AG10803 (cell line): ENCODE measurements at places on chromosomes 12 and 14.
A peak's percentile ranks its signal among the peaks of the same experiment; 100 is the strongest.

DNA sequence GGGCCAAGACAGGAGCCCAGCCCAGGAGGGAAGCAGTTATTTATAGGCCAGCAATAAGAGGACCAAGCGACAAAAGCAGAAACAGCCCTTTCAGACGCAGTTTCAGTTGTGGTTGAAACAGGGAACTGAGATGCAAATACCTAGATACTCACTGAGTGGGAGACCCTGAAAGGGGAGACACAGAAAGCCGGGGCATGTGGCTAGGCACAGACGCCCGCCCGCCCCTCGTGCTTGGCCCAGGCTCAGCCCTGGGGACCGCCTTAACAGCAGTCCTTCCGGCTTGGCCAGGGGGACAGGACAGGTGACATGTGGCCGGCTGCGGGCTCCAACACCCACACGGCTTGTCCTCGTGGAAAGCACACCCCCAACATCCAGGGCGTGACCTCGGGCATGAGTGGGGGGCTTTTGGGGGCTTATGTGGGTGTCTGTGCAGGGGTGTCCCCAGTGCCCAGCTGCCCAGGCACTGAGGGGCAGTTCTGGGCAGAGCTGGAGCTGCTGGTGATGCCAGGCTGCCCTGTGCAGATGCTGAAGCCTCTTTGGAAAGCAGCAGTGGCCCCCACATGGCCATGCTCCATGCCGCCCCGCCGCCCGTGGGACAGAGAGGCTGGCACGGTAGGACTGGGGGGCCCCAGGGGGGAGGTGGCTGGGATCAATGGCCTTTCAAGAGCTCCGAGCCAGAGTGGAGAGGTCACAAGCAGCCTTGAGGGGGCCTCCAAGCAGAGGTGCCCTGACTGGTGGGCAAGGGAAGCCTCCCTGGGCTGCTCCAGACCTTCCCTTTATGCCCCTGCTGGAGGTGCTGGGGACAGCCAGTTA is 2.1 kb downstream of the PLD4 start:
- DNase-seq: no peak

DNA sequence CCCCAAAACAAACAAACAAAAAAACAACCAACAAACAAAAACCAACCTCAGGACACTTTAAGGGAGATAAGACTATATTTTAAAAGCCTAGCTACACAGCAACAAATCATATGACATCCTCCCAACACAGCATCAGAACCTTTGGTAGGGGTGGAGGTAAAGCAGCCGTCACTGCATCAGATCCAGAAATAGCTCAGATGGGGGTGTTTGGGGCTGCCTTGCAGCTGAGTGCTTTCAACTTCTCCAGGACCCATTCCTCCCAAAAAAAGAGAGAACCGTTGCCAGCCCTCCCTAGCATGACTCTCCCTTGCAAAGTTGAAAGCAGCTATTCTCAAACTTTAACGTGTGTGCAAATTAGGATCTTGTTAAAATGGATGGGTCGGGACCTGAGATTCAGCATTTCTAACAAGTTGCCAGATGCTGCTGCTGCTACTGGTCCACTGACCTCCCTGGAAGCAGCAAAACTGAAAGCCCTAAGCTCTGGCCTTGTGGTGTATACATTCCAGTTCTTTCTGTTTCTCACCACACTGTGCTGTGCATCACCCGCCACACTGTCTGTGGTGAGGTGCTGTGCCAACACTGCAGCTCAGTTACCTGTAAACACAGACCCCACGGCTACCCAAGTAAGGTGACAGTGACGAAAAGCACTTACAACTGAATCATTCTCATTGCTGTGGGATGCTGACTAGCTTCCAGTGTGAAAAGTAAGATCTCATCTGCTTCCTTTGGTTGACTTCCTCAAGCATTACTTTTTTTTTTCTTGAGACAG is 54.0 kb downstream of the SLC38A1 start:
- peak; percentile 6 for DNase-seq

DNA sequence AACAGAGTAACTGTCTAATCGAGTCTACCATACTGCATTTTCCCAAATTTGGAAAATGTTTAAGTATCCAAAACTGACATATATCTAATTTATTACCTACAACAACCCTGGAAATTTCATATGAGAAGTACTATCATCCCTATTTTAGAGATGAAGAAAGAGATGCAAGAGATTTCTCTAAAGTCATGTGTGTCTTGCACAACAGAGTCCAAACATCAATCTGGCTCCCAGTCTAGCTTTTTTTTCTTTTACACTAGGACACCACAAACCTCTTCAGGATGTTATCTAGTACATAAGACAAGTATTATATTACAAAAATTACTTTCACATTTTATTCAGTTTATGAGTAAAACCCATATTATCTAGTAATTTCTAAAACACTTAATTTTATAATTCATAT is 39.1 kb downstream of the CAPS2 start:
- no peak for DNase-seq

GRCh38 chr12:97650242-97650641 is 187.6 kb downstream of the RMST start:
- DNase-seq: no peak

DNA sequence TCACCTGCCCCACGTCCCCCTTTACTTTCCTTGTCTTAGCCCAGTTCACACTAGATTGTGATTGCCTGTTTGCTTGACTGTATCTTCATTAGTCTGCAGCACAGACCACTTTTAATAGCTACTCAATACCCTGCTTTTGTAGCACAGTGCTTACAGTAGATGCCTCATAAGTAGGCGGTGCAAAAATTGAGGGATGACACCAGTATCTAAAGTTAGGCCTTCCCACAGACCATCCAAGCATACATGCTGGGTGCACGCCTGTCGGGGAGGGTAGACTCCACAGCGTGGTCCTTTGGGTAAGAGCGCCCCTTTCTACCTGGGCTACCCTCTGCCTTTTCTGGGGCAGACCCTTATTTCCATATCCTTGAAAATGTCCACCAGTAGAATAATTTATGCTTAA is 140.8 kb downstream of the GCH1 start:
- no peak for DNase-seq

DNA sequence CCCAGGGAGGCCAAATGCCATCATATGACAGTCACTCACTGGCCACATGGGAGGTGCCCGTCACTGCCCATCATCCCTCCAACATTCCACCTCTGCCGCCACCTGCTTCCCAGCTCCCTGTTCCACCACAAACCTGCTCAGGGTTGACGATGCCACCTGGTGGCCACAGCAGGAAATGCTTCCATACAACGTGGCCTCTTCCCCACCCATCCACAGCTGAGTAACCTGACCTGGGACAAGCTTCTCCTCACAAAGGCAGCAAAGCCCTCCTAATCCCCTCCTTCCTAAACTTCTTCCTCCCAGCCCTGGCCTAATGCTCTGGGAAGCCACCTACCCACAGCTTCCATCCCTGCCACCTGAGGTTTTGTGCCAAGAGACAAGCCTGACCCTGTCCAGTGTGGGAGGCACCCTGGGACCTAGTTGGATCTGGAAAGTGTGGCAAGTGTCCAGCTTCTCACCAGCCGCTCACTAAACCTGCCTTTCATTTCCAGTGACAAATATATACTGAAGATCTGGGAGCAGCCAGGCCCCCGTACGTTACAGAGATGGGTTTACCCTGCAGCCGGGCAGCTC is 4.3 kb downstream of the DEGS2 start:
- DNase-seq: no peak

- DNase-seq: peak; percentile 89
Observed at GRCh38 chr12:113184900-113185179, 438 bp downstream of the DDX54 start.

- no peak for DNase-seq
Observed at GRCh38 chr12:88303335-88303734, 161.2 kb downstream of the TMTC3 start.

GRCh38 chr12:55679691-55680090 is 28.0 kb downstream of the ITGA7 start:
- no peak for DNase-seq

- DNase-seq: peak; percentile 54
Observed at GRCh38 chr12:65364046-65364445, 85.6 kb downstream of the MSRB3 start.

- DNase-seq: no peak
Observed at GRCh38 chr12:89481213-89481914, 43.2 kb downstream of the GALNT4 start.

GRCh38 chr12:81084811-81085350 is 7.0 kb downstream of the ACSS3 start:
- peak; percentile 24 for DNase-seq

DNA sequence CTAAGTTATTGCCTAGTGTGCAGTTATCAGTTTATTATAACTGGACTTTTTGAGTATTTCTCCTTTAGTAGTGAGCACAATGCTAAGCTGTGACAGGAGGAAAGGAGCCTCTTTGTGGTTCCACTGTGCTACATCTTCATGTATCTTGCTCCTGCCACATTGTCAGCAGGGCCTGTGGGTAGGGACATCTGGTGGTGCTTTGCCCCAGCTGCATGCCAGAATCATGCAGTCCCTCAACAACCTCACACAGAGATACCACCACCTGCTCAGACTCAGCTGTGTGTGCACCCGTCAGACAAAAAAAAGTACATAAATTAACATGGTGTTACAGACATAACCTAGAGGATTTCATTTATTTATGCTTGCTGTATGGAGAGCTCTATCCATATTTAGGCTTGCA is 51.1 kb downstream of the MIS18BP1 start:
- DNase-seq: peak; percentile 13

DNA sequence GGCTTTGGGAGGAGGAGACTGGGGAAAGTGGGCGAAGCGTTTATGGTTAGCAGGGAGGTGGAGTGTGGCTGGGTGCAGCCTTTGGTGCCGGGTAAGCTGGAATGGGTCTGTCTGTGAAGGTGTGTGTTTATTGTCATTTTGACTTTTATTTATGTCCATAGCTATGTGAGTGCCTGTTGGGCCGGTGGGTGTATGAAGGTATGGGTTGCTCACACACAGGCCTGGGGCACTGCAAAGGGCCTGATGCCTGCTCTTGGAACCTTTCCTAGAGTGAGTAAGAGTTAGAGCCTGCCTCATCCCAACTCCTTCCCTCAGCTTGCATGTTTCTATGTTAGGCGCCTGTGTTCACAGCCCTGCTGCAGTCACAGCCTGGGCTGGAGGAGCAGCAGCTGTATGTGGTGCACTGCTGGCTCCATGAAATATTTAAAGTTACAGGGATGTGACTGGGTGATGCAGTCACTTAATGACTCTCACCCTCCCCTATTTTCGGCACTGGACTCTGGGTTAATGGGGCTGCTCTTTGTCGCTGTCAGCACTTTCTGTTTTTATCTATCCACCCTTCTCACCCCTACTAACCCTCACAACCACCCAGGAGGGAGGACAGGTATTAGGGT is 2.6 kb upstream of the PPP1R1A start:
- DNase-seq: peak; percentile 8

DNA sequence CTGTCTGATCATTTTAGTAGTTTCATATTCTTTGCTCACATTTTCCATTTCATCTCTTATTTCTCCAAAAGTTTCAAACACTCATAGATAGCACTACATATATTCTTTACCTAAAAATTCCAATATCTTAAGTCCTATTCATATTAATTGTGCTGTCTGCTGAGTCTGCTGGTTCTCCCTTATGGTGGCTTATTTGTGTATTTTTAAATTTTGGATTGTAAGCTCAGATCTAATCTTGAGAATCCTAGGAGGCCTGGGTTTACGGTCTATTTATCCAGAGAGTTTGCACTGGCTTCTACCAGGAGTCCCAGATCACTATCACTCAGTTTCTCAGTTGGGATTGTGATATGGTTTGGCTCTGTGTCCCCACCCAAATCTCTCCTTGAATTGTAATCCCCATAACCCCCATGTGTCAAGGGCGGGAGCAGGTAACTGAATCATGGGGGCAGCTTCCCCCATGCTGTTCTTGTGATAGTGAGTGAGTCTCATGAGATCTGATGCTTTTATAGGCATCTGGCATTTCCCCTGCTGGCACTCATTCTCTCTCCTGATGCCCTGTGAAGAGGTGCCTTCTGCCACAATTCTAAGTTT is 10.2 kb downstream of the NT5DC3 start:
- DNase-seq: no peak

DNA sequence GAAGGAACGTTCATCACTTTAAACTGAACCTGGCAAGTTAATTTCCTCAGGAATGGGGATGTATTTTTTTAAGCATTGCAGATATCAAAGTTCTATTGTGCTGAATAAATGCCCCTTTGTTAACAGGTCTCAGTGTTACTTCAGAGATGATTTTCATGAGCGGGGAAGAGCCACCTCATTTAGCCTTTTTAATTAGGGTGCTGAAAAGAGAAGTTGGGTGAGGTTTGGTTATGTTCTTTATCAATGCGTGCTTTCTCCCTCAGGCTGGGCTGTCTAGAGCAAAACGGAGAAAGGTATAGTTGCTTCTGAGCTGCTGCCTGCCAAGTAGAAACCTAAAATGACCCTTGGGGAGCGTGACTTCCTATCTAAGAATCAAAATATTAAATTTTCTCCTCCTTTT is 8.0 kb upstream of the HIP1R start:
- DNase-seq: no peak

- no peak for DNase-seq
Observed at GRCh38 chr14:106530423-106531107, 1004.2 kb downstream of the TMEM121 start.

GRCh38 chr12:26153421-26154154 is 28.8 kb upstream of the BHLHE41 start:
- peak; percentile 95 for DNase-seq

GRCh38 chr14:101865288-101865687 is 99.1 kb upstream of the DYNC1H1 start:
- DNase-seq: no peak

GRCh38 chr12:124848621-124849380 is 14.9 kb downstream of the SCARB1 start:
- peak; percentile 36 for DNase-seq

DNA sequence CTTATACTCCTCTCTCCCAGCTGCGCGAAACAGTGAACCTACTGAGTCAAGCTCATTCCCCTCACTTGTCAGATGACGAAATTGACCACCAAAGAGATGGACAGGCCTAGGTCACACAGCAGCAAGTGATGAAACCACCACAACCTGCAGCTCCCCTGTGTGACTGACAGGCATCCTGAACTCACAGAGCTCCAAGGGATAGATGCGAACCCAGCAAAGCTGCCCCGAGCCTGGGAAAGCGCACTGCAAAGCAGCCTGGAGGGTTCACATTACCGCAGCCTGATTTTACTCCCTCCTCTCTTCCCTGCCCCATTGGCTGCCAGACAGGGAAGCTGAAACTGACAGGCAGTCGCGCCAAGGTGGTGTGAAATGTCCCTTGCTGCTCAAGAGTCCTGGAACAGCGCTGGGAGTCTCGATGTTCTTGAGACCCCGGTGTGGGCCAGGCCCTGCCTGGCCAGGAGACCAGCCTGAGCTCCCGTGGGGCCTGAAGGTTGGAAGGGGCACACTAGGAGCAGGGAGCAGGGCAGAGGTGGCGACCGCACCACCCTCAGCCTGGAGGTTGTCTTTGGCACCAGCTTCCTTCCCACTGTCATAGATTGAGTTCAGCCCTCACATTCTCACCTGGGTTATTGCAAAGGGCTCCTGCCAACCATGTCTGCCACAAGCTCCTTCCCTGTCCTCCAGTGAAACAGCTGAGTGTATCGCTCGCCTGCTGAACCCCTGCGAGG is 36.3 kb downstream of the SNRNP35 start:
- DNase-seq: no peak
